Activated naive CD4-positive, alpha-beta T cell (primary cell): ENCODE measurements at places on chromosomes 2 and 18.

GRCh38 chr2:147083664-147084063 lies 761.2 kb upstream of the ACVR2A start:
- DNase-seq = no peak

GRCh38 chr2:43059183-43059897 lies 167.1 kb downstream of the ZFP36L2 start:
- DNase-seq = no peak

DNA sequence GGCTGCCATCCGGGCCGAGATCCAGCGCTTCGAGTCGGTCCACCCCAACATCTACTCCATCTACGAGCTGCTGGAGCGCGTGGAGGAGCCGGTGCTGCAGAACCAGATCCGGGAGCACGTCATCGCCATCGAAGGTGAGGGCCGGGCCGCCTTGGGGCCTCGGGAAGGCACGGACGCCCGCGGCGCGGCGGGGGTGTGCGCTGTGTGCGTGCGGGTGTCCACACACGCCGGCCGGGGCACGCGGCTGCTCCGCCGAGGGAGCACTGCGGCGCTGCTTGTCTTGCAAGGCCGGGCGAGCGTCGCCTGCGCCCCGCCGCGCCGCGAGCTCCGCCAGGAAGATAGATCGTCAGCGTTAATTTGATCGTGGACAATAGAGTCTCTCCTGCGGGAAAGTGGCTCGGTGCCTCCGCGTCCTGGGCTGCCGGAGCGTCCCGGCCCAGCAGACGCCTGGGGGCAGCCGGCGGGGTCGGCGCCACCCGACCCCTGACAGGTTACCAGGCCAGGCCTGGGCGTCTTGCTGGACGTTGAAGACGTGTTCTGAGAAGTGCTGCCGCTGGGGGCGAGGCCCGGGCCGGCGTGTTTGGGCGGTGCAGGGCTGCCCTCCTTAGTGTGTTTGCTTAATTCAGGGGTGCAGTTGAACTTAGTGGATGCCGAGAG lies 1.0 kb downstream of the AGAP1 start:
- no peak for DNase-seq

DNA sequence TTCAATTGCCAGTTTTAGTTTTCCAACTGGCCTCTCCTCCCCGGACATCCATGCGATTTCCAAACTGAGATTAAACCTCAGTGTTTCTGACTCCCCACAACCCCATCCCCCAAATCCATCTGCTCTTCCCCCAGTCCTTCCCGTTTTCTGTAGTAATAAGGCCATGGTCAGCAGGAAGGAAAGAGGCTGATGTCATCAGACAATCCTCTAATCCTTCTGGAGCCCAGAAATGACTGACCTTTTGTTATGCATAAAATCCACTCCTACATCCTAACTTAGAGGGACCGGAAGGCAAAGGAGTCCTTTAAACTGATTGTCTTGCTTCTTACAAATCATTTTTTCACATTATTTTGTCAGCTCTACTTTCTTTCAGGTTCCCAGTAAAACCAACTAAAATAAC lies 155.8 kb downstream of the INO80D start:
- no peak for DNase-seq

GRCh38 chr2:182745061-182745460 lies 29.0 kb downstream of the DNAJC10 start:
- DNase-seq = no peak

- DNase-seq = no peak
Observed at GRCh38 chr2:10028988-10029874, 14.1 kb upstream of the KLF11 start.

- no peak for DNase-seq
Observed at GRCh38 chr2:6418291-6418690, 447.4 kb downstream of the CMPK2 start.

GRCh38 chr2:201235860-201236811 lies 24.2 kb upstream of the CASP8 start:
- DNase-seq = peak; percentile 29

- DNase-seq = no peak
Observed at GRCh38 chr2:42835577-42836371, 43.4 kb upstream of the HAAO start.

- no peak for DNase-seq
Observed at GRCh38 chr2:65396348-65397026, 35.9 kb downstream of the SPRED2 start.
